Esophagus squamous epithelium (tissue), 5 donors: ENCODE measurements at places on chromosomes 1 and 21.

- DNase-seq: no peak
These were observed 550 bp downstream of the TRIM33 start for GRCh38 chr1:114510274-114511031.

DNA sequence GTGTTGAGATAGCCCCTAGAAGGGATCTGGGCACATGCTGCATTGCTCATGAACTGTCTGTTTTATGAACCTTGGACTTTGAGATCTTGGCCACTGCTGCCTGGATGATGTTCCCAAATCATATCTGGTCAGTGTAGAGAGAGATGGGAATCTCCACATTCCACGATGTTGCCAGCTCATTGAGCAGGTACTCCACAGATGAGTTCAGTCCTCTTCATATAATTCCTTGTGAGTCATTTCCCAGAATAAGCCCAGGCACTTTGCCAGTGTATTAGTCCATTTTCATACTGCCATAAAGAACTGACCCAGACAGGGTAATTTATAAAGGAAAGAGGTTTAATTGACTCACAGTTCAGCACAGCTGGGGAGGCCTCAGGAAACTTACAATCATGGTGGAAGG is 254.0 kb upstream of the RUNX1 start:
- DNase-seq: no peak

GRCh38 chr1:204075890-204076846 is 3.3 kb downstream of the SOX13 start:
- no peak for DNase-seq

GRCh38 chr1:162984699-162985098 is 84.5 kb upstream of the RGS4 start:
- no peak for DNase-seq

DNA sequence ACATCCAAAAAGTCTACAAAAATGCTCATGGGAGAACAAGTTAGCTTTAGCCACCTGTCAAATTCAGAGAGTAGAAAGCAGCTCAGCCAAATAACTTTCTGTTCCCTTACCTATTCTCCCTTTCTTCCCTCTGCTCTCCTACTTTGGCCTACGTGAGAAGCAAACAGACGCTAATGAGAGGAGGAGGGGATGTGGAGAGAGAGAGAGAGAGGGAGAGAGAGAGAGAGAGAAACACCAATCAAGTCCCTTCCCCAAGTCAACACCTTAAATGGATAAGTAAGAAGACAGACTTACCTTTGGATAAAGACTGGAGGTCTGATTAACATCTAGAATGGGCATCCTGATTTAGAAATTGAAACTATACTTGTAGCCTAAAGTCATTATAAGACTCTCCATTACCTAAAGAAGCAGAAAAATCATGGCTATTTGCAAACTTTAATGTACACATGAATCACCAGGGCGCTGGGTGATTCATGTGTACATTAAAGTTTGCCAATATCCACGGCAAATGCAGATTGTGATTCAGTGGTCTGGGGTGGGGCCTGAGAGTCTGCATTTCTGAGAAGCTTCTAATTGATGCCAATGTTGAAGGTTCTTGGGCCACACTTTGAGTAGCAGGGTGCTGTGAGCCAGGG is 13.1 kb upstream of the DUSP12 start:
- no peak for DNase-seq

DNA sequence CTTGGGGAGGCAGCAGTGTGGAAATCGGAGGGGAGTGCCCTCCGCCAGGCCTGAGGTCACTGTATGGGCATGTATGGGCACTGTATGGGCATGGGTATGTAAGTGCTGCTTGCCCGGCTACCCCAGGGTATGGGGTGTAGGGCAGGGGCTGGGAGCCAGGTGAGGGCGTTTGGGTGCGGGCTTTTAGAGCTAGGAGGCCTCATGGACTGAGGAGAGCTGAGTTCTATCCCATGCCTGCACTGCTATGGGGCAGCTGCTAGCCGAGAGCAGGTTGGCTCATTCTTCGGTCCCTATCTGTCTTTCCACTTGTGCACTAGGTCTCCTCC is 5.3 kb downstream of the PKLR start:
- DNase-seq: no peak

DNA sequence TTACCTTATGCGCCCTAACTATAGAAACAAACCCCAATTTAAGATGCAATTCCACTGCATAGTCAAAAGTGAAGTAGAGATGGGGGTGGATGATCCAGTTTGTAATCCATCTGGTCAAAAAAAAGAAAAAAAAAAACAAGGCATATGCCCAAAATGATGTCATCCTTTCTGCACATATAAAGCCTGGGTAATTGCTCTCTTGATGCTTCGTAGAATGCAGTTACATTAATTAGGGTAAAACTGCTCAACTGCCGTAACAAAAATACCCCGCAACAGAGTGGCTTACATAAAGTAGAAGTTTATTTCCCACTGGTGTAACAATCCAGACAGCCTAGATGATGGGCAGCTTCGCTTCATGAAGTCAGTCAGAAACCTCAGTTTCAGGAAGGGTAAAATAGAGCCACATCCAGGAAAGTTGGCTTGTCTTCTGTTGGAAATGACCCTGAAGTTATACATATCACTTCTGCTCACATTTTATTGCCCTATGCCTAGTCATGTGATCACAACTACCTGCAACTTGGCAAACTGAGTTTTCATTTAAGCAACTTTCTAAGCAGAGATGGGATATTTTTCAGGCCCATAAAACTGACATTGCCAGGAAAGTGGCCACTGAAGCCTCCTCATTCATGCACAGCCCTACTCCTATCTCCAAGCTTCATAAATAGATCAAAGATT is 221.7 kb downstream of the C1orf94 start:
- no peak for DNase-seq

GRCh38 chr1:174397261-174397660 is 50.5 kb upstream of the GPR52 start:
- no peak for DNase-seq

DNA sequence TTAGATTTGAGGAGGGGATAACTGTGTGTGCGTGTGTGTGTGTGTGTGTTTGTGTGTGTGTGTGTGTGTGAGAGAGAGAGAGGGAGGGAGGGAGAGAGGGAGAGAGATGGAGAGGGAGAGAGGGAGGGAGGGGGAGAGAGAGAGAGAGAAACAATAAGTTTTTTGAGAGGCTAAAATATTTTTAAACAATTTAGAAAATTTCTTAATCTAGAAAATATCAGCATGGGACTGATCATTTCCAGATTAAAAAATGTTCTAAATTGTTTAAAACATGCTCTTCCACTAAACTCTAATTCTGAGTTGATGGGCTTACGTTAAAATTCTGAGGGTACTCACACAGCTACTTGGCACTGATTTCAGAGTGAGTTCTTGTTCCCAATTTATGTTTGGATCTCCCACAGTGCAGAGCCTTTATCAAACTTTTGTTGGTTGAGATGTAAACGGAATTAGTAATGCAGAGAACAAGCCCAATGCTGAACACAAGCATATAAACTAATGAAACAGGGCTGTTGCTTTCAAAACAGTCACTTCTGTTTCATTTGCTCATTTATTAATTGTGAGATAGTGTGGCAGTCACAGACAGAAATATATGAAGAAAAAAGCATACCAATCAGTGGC is 73.4 kb upstream of the RGS2 start:
- DNase-seq: no peak

- no peak for DNase-seq
These were observed 534.4 kb upstream of the CAMK1G start for GRCh38 chr1:209048941-209049669.

DNA sequence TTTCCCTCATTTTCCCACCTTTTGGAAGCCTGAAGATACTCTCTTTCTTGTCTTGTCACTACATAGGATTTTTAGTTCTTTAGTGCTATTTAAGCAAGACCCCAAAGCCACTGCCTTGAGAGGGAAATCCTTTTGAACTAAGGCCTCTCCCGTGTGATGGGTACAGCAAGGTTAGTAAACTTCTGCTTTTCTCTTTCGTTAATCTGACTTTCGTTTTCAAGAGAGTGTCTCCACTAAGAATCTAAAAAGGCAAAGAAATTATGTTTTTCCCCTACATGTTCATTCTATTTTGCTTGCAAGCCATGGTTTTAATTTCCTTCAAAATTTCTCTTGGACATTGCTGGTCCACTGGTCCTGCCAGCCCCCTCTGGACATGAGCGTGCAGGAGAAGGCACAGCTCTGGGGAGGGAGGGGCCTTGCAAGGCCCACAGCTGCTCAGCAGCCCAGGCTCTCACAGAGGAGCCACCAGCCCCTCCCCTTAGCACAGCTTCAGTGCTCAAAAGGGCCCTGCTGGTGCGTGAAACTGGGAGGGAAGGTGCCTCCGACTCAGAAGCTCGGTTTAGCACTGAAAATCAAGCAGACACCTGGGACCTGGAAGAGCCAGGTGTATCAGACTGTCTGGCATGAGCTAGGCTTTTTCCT is 210.9 kb upstream of the GALNT2 start:
- no peak for DNase-seq

DNA sequence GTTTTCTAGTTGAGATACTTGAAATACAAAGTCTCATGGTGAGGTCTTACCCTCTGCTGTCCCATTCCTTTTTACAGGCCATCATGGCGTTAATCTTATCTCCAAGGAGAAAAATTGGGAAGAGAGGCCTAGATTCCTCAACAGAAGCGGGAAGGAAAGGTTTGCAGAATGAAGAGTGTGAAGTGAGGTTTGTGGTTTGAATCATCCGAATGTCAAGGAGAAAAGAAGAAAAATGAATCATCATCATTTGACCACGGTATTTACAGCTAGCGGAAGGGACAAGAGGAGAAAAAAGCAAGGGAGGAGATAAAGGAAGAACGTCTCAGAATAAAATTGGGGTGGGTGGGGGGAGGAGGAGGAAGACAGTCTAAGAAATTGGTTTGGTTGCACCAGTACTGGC is 935 bp upstream of the COG2 start:
- no peak for DNase-seq

DNA sequence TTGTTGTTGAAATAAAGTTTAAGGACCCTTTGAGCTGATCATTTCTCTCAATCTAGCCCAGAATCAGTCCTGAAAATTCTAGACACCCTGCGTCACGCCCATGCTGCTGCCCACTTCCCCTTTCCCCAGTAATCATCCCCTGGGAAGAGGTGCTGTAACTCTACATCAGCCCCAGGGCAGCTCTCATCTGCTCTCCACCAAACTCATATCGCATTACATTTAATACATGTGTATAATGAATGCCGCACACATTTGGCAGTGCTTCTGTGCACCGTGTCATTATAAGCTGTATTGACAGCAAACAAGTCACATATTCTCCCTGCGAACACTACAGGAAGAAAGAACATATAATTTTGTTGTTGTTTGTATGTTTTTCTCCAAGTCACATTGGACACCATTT is 539.7 kb upstream of the DAB1 start:
- no peak for DNase-seq
